ENCODE measurements at places on chromosomes 13 and 19.

GRCh38 chr13:48333976-48334375 lies 30.4 kb downstream of the RB1 start:
- DNase-seq, result peak; percentile 22

- DNase-seq, result peak; percentile 88
Observed at GRCh38 chr19:49497047-49497788, 984 bp downstream of the RPS11 start.

DNA sequence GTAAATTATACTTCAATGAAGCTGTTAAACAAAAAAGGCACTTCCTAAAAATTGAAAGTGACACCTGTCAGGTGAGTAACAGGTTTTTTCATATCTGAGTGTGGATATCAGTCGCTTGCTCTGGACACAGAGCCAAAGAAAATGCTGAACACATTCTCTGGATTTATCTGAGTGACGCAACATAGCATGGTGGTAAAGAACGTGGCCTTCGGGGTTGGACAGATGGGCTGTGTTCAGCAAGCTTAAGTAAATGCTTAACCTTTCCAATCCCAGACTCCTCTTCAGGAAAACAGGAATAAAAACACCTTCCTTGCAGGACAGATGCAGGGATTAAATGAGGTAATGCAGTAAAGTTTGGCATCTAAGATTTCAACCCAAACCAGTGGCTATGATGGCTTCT lies 132.0 kb downstream of the FOXO1 start:
- DNase-seq, result no peak

GRCh38 chr19:40719414-40719894 lies 2.5 kb downstream of the ITPKC start:
- peak; percentile 79 for DNase-seq

DNA sequence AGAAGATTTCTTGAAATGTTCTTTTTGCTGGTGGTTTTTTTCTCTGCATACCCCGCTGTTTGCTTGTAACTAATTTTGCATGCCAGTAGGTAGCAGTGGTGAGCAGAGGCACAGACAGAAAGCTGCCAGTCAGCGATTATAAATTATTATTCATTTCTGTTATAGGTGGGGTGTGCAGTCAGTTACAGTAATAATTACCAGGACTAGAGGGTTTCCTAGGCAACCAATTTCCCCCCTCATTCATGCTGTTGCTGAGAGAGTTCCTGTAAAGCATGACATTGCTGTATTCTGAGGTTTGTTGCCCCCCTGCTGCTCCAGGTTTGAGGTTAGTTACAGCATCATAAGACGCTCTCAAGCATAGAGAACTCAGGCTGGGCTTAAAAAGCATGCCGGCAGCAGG lies 104.5 kb downstream of the URI1 start:
- no peak for DNase-seq
